AG10803 (cell line): ENCODE measurements at places on chromosomes 16 and 17.

GRCh38 chr17:77376795-77377709 is 236.3 kb downstream of the SEC14L1 start:
- peak; percentile 58 for DNase-seq

GRCh38 chr16:4412159-4412558 is 4.2 kb downstream of the CORO7 start:
- DNase-seq, result no peak

DNA sequence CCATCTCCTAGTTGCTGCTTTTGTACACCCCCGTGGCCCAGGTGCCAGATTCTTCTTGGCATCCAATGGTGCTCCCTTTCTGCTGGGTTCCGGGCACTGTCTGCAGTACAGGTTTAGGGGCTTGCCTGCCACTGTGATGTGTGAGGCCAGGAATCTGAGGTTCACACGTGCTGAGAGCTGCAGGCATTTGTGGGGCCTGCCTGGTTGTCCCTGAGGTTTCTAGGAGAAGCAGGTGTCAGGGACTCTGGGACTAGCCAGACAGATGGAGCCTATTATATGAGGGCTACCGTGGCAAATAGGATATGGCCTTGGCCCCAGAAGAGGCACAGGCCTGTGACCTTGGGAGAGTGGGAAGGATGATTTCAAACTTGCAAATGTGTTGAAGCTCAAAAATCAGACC is 29.3 kb downstream of the NDEL1 start:
- DNase-seq, result no peak

- DNase-seq, result no peak
Observed at GRCh38 chr17:2903193-2903974, 107.1 kb downstream of the RAP1GAP2 start.

DNA sequence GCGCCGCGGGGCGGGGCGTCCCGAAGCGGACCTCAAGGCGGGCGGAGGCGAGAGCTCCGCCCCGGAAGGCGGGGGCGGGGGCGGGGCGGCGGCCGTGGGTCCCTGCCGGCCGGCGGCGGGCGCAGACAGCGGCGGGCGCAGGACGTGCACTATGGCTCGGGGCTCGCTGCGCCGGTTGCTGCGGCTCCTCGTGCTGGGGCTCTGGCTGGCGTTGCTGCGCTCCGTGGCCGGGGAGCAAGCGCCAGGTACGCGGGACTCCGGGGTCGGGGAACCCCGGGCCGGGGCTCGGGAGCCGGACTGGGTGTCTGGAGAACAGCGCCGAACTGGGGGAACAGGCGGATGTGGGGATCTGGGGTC is at the start of gene TNFRSF12A:
Gene TNFRSF12A (plus strand): TSS at position 122 of the 357 bp plus-strand sequence. CDS start 30 bp downstream, at position 152.
- DNase-seq, result peak; percentile 73

DNA sequence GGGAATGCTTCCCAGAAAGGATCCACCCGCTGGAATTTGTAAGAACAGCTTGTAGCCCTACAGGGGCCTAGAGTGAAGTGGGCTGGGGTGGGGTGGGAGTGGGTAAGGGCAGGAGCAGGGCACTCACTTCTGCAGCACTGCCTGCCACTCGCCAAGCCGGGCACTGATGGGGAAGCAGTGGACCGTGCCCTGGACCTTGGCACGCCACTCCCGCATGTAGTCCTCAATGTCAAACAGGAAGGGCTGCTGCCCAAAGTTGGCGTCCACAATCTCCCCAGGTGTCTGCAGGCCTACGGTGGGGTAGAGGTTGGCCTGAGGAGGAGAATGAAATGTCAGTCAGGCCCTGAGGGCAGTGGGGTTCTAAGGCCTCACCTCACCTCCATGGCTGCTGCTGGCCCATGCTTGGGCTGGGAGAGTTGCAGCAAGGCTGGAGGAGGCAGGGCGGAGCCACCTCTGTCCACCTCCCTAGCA is 15.7 kb upstream of the GFOD2 start:
- DNase-seq, result no peak

DNA sequence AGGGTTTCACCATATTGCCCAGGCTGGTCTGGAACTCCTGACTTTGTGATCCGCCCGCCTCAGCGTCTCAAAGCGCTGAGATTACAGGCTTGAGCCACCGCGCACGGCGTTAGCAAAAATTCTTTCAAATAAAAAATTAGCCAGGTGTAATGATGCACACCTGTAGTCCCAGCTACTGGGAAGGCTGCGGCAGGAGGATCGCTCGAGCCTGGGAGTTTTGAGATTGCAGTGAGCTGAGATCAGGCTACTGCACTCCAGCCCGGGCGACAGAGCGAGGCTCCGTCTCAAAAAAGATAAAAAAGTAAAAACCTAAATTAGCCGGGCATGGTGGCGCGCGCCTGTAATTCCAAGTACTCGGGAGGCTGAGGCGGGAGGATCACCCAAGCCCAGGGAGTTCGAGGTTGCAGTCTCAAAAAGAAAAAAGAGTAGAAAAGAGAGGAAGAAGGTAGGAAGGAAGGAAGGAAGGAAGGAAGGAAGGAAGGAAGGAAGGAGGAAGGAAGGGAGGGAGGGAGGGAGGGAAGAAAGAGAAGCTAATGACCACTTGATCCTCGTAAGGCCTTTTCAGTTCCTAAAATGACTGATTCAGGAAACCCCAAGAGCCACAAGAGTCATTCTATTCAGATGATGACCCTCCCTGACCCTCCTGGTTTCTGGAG is 59.2 kb downstream of the SRL start:
- no peak for DNase-seq

GRCh38 chr16:46949241-46949892 is 24.1 kb downstream of the DNAJA2 start:
- no peak for DNase-seq

DNA sequence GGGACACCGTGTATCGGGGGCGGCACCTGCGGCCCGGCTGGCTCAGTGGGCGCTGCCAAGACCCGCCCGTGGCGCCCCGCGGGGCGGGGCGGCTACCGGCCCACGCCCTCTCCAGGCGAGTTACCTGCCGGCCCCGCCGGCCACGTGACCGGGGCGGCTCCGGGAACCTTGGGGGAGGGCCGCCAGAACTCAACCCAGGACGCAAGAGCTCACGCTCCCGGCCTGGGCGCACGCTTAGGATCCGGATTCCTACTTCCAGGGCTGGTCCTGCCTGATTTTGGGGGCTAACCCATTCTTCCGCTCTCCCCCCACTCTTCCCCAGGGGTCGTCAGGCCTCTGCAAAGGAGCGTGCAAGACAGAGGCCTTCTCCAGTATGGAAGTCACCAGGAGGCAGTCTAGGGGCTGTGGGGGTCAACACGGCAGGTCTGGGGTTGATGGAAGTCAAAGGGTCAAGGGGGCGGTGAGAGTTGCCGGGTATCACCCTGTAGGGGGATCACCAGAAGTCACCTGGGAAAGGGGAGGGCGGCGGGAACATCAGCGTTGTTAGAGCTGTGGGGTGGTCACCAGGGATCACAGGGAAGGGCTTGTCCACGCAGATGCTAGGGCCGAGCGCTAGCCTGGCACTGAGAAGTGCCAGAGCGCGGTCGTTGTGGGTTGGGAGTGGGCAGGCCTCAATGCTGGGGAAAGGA is 354 bp upstream of the ESRP2 start:
- DNase-seq, result no peak

- no peak for DNase-seq
Observed at GRCh38 chr16:50530277-50531236, 17.6 kb upstream of the NKD1 start.
